Fibroblast of gingiva (primary cell): ENCODE measurements at places on chromosomes 2 and 18.

DNA sequence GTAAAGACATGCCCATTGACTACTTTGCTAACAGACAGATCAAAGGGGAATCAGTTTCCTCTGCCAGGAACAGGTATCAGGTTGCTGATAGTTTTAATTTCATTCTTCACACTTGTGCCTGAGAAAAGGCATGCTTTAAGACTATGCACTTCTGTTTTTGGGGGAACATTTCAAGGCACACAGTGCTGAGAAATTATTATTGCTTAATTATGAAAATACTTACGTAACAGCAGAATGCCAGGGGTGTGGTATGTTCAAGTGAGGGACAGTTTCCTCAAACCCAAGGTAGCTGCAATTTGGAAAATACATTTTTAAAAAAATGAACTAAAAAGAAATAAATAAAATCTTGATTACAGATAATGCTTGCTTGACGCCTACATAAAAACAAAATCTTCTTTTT, 1746.1 kb upstream of the PIK3C3 start:
- no peak for DNase-seq

DNA sequence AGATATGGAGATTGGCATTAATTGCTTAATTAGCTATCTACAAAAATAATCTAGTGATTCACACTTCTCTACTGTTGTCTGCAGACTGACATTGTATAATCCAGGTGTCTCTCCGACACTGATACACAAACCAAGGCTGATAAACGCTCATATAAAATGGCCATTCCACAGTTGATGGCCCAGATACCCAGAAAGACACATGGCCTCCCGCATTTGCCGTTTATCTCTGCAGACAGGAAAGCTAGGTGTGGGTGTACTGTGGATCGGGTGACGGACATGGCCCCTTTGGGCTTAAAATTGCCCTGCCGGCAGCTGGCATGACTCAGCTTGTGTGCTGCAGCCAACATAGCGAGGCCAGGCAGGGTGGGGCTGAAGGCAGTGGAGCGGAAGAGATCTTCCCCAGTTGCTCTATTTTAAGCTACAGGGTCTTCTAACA, 18.5 kb downstream of the PMAIP1 start:
- DNase-seq = peak; percentile 63

DNA sequence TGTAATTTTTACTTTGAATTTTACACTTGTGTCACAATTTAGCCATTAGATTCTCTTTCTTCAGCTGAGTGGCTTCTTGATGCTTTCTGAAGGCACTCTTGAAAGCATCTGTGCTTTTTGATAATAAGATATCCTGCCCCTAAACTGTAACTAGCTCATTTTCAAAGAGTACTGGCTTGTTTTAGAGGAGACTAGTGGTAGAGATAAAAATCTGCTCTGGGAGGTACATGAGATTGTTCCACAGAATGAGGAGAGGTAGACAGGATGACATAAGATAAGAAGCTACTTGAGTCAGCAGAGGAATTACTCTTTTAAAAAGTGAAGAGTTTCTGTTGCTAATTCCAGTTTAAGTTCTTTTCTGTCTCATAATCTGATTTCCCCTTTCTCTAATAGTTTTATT, 10.6 kb downstream of the PLEKHB2 start:
- DNase-seq = no peak

DNA sequence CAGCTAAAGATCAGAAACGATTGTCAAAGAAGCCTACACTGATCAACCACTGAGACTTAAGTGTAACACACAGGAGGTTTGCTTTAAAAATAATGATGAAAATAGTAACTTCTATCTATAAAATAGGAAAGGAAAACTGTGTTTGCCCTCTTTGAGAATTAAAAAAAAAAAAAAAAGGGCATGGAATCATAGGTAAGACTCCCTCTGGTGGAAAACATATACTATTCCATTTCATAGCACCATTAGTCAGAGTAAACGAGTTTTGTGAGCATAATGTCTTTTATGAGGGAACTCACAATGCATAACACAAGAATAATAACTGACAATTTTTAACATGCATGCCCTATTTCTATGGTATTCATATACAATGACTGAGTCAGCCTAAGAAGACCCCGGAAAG, 36.3 kb downstream of the SLC35F5 start:
- DNase-seq = no peak

DNA sequence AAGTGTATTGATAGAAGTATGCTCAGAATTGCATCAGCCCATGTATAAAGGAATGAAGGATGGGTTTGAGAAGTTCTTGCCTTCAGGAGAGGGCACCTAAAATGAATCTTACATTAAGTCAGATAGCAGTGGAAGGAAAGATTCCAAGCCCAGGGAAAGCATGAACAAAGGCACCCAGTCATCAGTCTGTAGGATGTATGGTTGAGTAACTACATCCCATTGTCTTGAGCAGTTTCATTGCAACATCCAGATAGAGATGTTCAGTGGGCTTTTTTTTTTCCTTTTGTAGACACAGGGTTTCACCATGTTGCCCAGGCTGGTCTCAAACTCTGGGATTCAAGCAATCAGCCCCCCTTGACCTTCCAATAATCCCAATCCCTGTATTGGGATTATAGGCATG, 80.7 kb downstream of the ARHGAP28 start:
- no peak for DNase-seq

DNA sequence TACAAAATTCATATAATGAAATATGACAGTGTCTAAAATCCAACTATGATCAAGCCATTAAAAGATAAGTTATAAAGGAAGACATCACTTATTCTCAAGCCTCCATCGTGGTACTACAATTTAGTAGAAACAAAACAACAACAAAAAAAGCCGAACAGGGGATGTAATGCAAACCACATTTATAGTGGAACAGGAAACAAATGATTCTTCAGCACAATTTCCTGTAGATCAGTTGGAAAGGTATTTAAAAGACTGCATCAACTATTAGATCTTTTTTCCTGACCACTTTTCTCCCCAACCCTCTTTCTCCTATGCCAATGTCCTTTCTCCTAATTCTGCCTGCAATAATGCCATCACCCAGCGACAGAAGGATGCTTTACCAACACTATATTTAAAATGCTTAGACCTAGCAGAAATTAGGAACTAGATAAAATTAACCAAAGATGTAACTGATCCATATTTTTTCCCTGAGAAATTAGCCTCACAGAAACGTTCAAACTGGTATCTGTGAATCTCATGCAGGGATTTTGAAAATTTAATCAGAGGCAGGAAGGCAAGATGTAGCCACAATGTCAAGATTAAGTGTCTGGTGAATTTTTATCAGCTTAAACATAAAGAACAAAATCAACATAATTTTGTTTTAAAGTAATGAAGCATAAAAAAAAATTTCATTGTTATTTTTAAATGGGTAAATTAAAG, 271.4 kb downstream of the TCF4 start:
- DNase-seq = no peak

GRCh38 chr18:39938676-39939608, 2016.1 kb upstream of the PIK3C3 start:
- no peak for DNase-seq

DNA sequence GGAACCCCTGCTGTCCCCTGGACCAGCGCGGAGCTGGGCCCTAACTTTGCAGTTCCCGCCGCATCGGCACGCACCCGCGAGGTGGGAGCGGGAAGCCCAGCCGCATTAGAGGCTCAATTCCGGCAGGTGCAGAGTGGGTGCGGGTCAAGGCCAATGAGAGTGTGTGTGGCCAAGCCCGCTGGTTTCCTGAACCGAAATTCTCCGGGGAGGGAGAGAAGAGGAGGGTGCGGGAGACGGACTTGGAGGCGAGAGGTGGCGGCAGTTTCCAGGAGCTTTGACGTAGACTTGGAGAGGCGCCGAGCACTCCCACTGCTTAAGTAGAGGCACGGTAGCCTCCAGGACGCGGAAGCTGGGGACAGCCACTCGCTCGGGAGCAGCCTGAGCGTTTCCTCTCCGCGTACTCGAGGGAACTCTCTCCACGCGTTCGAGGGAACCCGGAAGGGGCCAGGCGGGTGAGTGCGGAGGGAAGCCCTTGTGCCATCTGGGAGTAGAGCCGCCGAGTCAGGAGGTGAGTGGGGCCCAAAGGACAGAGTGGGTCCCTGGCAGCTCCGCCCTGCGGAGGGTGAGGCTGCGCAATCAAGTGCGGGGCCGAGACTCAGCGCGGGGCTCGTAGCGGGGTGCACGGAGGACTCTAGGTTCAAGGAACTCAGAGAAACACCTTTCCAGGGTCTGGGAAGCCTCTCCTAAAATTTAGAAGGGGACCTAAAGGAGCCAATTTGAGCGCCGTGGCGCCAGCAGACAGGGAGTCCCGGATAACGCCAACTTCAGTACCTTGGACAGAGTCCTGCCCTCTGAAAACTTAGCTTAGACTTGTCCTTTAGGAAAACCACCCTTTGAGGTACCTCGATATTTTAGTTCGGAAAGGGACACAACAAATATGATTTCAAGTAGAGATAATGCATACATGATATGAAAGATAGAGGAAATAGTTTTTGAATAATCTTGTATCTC, at the start of gene FAM237A:
Gene FAM237A (plus strand): TSS at position 413 of the 951 bp plus-strand sequence. CDS start 1,750 bp downstream, outside the sequence.
- peak; percentile 47 for DNase-seq

DNA sequence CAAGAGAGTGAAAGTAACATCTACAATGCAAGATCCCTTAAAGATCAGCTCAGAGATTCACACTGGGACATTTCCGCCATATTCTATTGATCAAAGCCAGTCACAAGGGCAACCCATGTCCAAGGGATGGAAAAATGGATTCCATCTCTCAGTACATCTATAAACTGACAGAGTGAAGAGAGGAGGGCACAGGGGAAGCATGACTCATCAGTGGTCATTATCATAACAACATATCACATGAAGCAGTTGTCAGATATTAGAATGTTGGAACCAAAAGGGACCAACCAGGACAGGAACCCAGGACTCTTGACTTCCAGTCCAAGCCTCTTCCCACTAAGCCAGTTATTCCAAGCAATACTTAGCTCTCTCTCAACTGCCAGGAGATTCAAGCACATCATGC, 54.9 kb upstream of the IGFBP2 start:
- DNase-seq = no peak

DNA sequence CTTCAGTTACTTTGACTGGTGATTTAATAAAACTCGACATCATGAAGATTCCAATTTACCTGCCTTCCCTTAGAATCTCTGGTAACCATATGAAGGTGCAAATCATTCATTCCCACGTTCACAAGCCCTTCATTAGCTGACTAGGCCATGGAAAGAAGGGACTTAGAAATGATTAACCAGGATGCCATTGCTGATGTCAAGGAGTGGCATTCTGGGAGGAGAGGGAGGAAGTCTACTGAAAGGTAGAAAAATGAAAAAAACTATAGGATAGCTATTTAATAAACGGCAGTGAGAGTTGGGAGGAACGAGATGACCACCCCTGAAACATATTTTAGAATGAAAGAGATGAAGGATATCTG, 1.4 kb downstream of the ATIC start:
- no peak for DNase-seq

GRCh38 chr2:229392196-229392595, 121.1 kb upstream of the PID1 start:
- peak; percentile 70 for DNase-seq

DNA sequence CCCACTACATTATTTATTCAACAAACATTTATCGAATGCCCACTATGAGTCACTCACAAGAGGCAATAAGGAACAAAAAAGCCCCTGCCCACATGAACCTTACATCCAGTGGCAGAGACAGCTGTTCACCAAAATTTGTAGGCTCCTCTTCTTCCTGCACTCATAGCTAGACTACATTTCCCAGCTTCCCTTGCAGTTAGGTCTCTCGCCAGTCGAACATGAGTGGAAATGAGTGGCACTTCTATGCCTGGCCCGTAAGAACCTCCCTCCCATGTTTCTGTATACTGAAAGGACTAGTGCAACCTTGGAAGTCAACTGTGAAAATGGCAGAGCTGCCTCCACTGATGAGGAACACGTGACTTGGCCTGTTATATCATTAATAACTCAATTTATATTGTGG, 19.4 kb upstream of the NCOA1 start:
- no peak for DNase-seq

DNA sequence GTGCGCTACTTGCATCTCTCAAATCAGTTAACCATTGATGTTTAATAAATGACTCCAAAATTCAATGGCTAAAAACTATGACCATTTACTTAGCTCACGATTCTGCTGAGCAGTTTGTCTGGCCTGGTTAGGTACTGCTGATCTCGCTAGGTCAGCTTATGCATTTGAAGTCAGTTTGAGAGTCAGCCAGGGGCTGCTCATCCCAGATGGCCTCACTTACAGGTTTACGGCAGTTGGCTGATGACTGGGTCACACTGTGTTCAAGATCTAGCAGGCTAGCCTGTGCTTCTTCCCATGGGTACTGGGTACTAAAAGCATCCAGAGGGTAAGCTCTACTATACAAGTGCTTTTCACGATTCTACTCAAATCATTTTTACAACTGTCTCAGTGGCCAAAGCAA, 122.1 kb downstream of the DLGAP1 start:
- DNase-seq = no peak

DNA sequence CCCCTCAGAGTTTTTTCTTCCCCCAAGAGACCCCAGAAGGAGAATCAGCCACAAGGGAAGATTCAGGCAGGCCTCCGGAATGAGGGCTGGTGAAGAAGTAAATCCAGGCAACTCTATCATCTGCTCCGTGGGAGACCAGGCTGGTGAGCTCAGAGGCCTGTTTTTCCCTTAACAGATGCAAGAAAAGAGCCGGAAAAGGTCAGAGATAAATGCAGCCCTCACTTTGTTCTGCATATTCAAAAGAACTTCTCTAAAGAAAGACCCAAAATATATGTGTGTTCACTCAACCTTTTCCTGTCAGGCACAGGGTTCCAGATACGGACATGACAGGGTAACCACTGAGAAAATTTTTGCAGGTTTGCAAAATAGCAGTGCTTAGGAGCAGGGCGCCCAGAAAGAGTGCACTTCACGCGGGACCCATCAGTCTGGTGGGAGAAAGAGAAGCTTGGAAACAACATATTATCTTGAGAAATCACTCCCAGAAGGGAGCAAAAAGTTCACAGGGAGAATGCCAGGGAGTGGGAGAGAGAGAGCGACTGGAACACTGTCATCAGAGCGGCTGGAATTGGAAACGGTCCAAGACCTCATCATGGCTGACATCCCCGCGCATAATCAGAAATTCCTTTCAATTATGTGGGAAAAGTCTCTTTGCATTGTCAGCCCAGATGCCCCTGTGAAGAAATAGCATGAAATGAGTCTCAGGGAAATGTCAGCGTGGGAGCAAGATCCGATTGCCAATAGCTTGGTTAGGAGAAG, 244.8 kb upstream of the SLC14A2 start:
- peak; percentile 40 for DNase-seq

GRCh38 chr2:176751314-176752227, 461.0 kb upstream of the HNRNPA3 start:
- no peak for DNase-seq

GRCh38 chr2:136254681-136255080, 136.7 kb upstream of the CXCR4 start:
- DNase-seq = no peak

DNA sequence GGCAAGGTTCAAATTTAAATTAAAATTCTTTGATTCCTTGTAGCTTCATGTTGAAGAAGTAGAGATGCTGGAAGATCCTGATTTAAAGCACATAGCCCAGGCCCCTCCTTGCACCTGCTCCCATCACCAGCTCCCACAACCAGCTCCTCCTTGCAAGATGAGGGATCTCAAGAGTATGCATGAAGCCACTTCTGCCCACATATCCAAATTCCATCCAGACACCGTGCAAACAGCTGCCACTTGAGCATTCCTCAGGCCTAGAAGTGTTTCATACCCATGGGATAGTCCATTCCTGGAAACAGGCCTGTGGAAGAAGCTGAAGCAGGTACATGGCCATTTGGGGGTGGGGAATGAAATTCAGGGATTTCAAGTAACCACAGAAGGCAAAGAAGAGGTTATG, 32.4 kb upstream of the ITPRID2 start:
- no peak for DNase-seq
